ENCODE measurements at places on chromosomes 1 and 21. TPM values are rescaled to one million over a fixed set of nuclear protein-coding genes. Genes with fewer than 3 reads are reported as not detected.

GRCh38 chr1:78237364-78237916 is 191.7 kb downstream of the GIPC2 start:
- DNase-seq = no peak

DNA sequence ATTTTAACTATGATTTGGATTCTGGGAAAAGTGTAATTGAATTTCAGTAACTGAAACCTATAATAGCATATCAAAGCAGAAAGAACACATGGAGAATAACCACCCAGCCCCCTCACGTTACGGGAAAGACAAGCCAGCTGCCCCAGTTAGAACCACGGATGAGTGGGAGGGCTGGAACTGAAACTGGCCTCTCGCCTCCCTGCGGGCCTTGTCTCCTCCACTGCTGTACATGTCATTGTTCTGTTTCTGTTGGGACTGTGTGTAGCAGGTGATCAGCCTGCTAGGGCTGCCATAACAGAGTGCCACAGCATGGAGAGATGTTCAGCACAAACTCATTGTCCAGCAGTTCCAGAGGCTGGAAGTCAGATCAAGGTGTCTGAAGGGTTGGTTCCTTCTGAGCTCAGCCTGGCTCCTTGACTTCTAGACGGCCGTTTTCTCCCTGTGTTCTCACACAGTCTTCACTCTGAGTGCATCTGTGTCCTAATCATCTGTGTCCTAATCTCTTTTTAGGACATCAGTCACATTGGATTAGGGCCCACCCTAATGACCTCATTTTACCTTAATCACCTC is 52.4 kb downstream of the MAP3K21 start:
- DNase-seq = no peak

DNA sequence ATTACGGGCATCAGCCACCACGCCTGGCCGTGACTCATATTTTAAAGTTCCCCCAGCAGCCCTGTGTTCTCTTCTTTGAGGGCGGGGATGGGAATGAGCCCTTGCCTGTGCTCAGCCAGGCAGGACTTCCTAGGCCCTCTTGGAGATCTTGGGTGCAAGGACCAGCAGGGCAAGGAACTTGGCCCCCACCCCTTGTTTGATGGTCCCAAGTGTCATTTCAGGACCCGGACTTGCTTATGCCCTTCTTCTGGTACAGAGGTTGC is 9.3 kb downstream of the RASSF5 start:
- no peak for DNase-seq

- DNase-seq = no peak
These were observed 28.7 kb downstream of the HYI start for GRCh38 chr1:43425045-43425444.

GRCh38 chr1:206912445-206913095 is 9.2 kb downstream of the FCMR start:
- DNase-seq = peak; percentile 85

- no peak for DNase-seq
These were observed 7.9 kb upstream of the NBPF11 start for GRCh38 chr1:148160048-148160342.

- no peak for DNase-seq
These were observed 2.3 kb downstream of the PIK3R3 start for GRCh38 chr1:46130121-46130520.

- DNase-seq = no peak
These were observed 309.4 kb downstream of the NFIA start for GRCh38 chr1:61391730-61392129.

GRCh38 chr1:93347334-93347899 is 1.7 kb downstream of the DR1 start:
- no peak for DNase-seq

DNA sequence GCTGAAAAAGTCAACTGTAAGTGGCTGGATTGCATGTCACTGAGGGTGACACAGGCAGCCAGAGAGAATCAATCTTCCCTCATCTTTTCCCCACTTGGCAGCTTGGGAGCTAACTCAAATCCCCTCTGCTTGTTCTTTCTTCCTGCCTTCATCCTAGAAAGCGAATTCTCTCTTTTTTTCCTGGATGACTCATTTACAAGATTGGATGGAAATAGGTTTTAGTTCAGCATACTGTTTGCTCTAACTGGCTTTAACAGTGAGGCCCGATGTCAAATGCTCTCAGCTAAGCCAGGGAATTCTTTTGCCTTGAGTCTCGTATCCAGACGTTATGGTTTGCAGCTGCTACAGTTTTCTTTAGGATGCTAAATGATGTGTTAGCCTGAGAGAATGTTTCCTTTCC is 72.7 kb downstream of the HUNK start:
- no peak for DNase-seq

DNA sequence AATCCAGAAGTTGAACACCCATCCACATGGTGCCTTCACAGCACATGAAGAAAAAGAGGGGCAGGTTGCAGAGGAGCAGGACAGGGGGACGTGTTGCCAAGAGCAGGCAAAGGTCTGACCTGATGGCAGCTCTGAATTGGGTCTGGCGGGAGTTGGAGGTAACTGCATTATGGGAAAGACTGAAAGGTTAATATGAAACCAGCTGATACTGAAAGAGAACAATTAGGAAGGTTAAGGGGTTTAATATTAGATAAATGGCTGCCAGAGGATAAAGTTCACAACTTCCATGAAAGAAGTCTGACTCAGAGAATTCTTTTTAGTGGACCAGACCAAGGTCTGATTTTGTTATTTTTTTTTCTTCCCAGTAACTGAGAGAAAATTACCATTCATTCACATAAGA is 76.1 kb downstream of the CD58 start:
- no peak for DNase-seq

- no peak for DNase-seq
These were observed 62.2 kb upstream of the GRIK3 start for GRCh38 chr1:37096523-37096922.

GRCh38 chr1:214920337-214920736 is 162.2 kb upstream of the KCNK2 start:
- no peak for DNase-seq

DNA sequence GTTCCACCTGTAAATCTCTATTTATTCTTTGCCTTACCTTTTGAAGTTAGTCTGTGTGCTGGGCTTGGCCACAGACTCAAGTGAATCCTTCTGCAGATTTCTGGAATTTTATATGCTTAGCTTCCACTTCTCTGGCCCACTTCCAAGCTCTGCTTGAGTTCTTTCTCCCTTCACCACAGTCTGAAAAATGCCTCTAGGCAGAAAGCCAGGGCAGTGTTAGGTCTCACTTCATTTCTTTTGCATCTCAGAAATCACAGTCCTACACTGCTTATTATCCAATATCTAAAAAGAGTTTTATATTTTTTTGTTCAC is 48.9 kb downstream of the INKA2 start:
- DNase-seq = no peak

DNA sequence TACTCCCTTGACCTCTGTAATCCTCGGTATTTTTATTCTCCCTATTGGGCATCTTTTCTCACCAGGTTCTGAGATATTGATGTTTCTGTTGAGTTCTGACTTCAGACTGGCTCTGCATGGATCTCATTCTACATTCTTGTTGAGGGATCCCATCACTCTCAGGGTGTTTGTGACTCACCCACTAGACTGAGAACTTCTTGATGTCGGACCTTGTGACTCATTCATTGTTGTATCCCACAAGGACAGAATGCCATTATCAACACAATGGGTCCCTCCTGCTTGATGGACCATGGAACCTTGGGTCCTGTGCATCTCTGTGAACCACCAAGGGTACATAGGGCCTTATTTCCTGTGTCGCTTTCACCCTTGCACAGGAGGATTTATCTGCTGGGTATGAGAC is 174.1 kb downstream of the PBX1 start:
- no peak for DNase-seq

- DNase-seq = no peak
These were observed 577.5 kb downstream of the USP25 start for GRCh38 chr21:16307256-16307655.

GRCh38 chr1:6601923-6602668 is 573 bp downstream of the KLHL21 start:
- peak; percentile 46 for DNase-seq

GRCh38 chr21:31795992-31796391 is 64.1 kb upstream of the SCAF4 start:
- no peak for DNase-seq

DNA sequence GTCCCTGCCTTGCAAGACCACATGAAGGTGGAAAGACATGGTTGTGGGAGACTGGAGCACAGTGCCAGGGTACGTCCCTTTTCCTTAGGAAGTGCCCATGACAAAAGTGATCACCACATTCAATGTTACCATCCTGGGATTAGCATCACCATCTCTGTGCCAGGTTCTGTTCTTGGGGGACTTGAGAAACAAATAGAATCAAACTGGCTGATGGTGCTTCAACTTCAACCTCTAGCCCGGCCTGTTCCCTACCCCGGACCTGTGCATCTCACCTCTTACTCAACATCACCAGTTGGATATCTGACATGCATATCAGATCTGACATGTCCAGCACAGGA is 153.3 kb downstream of the GRIK3 start:
- DNase-seq = no peak

PLA2G5 gene
- total RNA-seq = not detected

NTMT2 gene
- total RNA-seq = not detected

COPA gene
- total RNA-seq = 107 TPM

RAB13 gene
- 0.30 TPM for total RNA-seq

ASPM gene
- total RNA-seq = 0.36 TPM

BSND gene
- not detected for total RNA-seq

SELE gene
- not detected for total RNA-seq

TMCO4 gene
- 12.4 TPM for total RNA-seq

LAMC1 gene
- total RNA-seq = not detected

CLIC6 gene
- 0.14 TPM for total RNA-seq

EFCAB7 gene
- total RNA-seq = 8.9 TPM

KCNAB2 gene
- total RNA-seq = 147 TPM

KLHDC7A gene
- not detected for total RNA-seq

RAB25 gene
- total RNA-seq = 0.58 TPM

VASH2 gene
- total RNA-seq = 0.17 TPM

All from CD4-positive, alpha-beta T cell (primary cell).